ENCODE measurements at places on chromosomes 2 and 18. TPM values are rescaled to one million over a fixed set of nuclear protein-coding genes. Genes with fewer than 3 reads are reported as not detected.

- no peak for DNase-seq
Measured at GRCh38 chr2:64924170-64924934, 64.8 kb upstream of the SLC1A4 start.

GRCh38 chr2:80187156-80187555 lies 117.4 kb downstream of the LRRTM1 start:
- no peak for DNase-seq

- no peak for DNase-seq
Measured at GRCh38 chr18:12282442-12283039, 25.5 kb upstream of the TUBB6 start.

GRCh38 chr2:111030945-111031344 lies 89.8 kb upstream of the BCL2L11 start:
- no peak for DNase-seq

DNA sequence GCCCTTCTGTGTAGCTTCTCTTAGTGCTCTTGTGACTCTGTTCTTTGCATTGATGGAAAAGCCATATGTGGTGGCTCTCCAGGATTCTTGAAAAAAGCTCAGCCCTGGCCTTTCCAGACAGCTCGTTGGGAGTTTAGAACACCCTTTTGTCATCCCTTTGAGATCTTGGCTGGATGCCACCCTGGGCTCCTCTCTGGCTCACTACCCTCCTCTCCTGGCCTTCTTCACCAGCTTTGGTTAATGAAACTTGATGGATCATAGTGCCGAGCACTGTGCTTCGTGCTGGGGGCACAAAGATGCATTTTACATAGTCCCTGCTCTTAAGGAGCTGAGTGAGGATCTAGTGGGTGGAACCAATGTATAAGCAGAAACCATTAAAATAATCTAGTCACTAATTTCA lies 15.6 kb upstream of the FHOD3 start:
- no peak for DNase-seq

- no peak for DNase-seq
Measured at GRCh38 chr2:210548031-210548430, 8.4 kb upstream of the CPS1 start.

The EIF5B gene
- 89.4 TPM for total RNA-seq

The SP140 gene
- total RNA-seq, result 0.47 TPM

The UGT1A3 gene
- not detected for total RNA-seq

The ST6GAL2 gene
- 0.12 TPM for total RNA-seq

The GPR155 gene
- total RNA-seq, result 16.6 TPM

The SMC6 gene
- 14.2 TPM for total RNA-seq

The LRP1B gene
- 0.02 TPM for total RNA-seq
